ENCODE measurements at places on chromosomes 4 and X. TPM values are rescaled to one million over a fixed set of nuclear protein-coding genes. Genes with fewer than 3 reads are reported as not detected.

DNA sequence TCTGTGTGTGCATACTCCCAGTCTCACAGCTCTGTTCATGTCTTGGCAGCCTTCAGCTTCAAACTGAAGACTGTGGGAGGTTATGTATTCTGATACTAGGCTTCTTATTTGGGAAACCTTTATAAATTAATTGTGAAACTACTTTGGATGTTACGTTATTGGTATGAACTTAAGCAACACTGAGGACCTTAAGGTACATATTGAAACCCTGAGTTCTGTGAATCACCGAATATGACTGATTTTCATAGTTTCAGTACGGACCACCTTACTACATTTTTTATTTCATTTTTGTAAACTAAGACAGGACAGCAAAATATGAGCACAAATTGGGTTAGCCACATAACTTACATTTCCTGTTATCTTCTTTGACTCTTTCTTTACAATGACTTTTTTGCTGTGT is 498.4 kb downstream of the PDGFC start:
- no peaks in the 10 kb centered on the region for H3K27me3 ChIP-seq
- H3K4me1 ChIP-seq = no peaks in the 10 kb centered on the region
- no peak overlapping the region for H3K4me3 ChIP-seq
- H3K27ac ChIP-seq = no peak overlapping the region
- no peaks in the 10 kb centered on the region for H3K36me3 ChIP-seq

DNA sequence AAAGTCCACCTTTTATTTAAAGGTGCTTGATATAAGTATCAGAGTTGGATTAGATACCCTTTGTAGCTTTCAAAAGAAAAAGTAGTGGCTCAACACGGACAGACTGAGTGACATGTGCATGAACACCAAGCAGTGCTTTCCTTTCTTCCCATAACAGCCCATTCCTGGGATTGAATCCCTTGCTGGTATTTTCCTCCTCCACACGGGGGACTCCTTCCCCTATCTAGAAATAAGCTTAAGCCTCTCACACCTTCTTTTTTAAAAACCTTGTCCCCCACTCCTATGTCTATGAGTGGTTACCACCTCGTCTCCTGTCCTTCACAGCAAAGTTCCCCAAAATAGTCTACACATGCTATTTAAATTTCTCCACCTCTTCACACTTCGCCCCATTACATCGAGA is 5.1 kb downstream of the AP1S2 start:
- no peaks in the 10 kb centered on the region for H3K4me1 ChIP-seq
- H3K4me3 ChIP-seq = no peak overlapping the region
- no peak for DNase-seq
- H3K27me3 ChIP-seq = no peaks in the 10 kb centered on the region
- no peaks in the 10 kb centered on the region for H3K36me3 ChIP-seq

DNA sequence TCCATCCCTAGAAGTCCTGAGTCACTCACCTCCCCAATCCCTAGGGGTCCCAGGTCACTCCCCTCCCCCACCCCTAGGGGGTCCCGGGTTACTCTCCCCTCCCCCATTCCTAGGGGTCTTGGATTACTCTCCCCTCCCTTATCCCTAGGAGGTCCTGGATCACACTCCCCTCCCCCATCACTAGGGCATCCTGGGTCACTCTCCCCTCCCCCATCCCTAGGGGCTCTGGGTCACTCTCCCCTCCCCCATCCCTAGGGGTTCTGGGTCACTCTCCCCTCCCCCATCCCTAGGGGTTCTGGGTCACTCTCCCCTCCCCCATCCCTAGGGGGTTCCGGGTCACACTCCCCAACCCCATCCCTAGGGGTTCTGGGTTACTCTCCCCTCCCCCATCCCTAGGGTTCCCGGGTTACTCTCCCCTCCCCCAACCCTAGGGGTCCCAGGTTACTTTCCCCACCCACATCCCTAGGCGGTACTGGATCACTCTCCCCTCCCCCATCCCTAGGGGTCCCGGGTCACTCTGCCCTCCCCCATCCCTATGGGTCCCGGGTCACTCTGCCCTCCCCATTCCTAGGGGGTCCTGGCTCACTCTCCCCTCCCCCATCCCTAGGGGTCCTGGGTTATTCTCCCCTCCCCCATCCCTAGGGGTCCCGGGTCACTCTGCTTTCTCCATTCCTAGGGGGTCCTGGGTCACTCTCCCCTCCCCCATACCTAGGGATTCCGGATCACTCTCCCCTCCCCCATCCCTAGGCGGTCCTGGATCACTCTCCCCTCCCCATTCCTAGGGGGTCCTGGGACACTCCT is 2.1 kb downstream of the ASMTL start:
- peaks cover 5% of the 10 kb centered on the region for H3K4me1 ChIP-seq
- no peaks in the 10 kb centered on the region for H3K36me3 ChIP-seq
- no peak overlapping the region for H3K4me3 ChIP-seq

GRCh38 chrX:2840961-2841360 is 12.2 kb downstream of the GYG2 start:
- no peak for DNase-seq
- H3K27me3 ChIP-seq = no peaks in the 10 kb centered on the region
- no peaks in the 10 kb centered on the region for H3K4me1 ChIP-seq
- H3K36me3 ChIP-seq = no peaks in the 10 kb centered on the region
- H3K4me3 ChIP-seq = no peak overlapping the region
- H3K27ac ChIP-seq = no peak overlapping the region

The GYPB gene
- polyA plus RNA-seq = 0.68 TPM

The CWH43 gene
- not detected for polyA plus RNA-seq

DNA sequence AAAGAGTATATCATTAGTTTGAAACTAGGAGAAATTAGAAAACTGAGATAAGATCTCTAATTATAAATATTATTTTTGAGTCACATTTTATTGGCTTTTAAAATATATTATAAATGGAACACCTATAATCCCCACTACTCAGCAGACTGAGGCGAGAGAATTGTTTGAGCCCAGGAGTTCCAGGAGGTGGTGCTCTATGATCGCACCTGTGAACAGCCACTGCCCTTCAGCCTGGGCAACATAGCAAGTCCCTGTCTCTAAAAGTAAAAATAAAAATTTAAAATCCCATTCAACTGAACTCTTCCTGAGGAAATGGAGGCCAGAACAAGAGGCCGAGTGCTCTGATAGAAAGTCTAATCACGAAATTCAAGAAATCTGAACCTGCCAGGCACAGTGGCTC is 6.3 kb upstream of the C4orf36 start:
- no peak overlapping the region for H3K4me3 ChIP-seq
- H3K4me1 ChIP-seq = no peaks in the 10 kb centered on the region
- no peaks in the 10 kb centered on the region for H3K27me3 ChIP-seq
- DNase-seq = no peak

The GUCY1A1 gene
- 8.1 TPM for polyA plus RNA-seq

GRCh38 chrX:50814701-50815100 is 707 bp upstream of the SHROOM4 start:
- no peaks in the 10 kb centered on the region for H3K36me3 ChIP-seq
- no peaks in the 10 kb centered on the region for H3K27me3 ChIP-seq
- DNase-seq = peak; percentile 16

- no peaks in the 10 kb centered on the region for H3K27me3 ChIP-seq
- H3K27ac ChIP-seq = no peak overlapping the region
- no peak overlapping the region for H3K4me3 ChIP-seq
- DNase-seq = no peak
- H3K36me3 ChIP-seq = no peaks in the 10 kb centered on the region
Observed at GRCh38 chr4:173448103-173448502, 49.2 kb upstream of the SCRG1 start.

The SUPT20HL2 gene
- not detected for polyA plus RNA-seq

All from small intestine (tissue), 16 donors.